ENCODE measurements at places on chromosomes 13 and 19. TPM values are rescaled to one million over a fixed set of nuclear protein-coding genes. Genes with fewer than 3 reads are reported as not detected.

The ADGRE3 gene
- total RNA-seq, result under 0.01 TPM

The CASP14 gene
- not detected for total RNA-seq

The LCP1 gene
- total RNA-seq, result 2.7 TPM

The ZNF546 gene
- total RNA-seq, result 8.2 TPM

The HSH2D gene
- total RNA-seq, result not detected

The RASIP1 gene
- total RNA-seq, result 0.44 TPM

The GRIN3B gene
- not detected for total RNA-seq

The GPR12 gene
- not detected for total RNA-seq

The ZNF628 gene
- 1.9 TPM for total RNA-seq

The EID2 gene
- 16.3 TPM for total RNA-seq

The FBN3 gene
- total RNA-seq, result not detected

The CYP4F8 gene
- not detected for total RNA-seq

The NOTCH3 gene
- 21.4 TPM for total RNA-seq

Data from uterine smooth muscle cell (primary cell).